Muscle of leg (tissue), 16 donors: ENCODE measurements at places on chromosomes 7 and 10. TPM values are rescaled to one million over a fixed set of nuclear protein-coding genes. Genes with fewer than 3 reads are reported as not detected.
A peak's percentile ranks its signal among the peaks of the same experiment; 100 is the strongest.

DNA sequence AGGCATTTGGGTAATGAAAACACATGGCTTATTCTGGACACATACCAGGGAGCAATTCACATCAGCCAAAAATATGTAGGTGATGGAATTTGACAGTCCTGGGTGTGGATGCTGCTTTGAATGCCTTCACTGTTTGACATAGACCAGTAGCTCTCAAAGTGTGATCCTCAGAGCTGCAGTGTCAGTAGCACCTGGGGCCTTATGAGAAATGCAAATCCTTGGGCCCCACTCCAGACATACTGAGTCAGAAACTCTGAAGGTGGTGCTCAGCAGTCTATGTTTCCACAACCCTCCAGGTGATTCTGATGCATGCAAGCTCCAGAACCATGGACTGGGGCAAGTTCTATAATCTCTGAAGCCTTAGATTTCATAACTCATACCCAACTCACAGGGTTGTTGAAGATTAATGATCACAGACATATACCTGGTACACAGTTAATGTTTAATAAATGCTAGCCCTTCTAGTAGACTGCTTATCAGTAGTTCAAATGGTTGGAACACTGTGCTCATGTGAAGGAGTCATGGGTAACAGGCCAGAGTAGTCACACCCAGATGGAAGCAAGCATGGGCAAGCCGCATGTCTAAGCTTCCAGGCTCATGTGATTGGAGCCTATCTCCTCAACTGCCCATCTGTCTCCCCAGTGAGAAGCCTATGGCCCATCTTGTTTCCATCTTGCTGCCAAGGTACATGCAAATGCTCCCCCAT is 715.7 kb downstream of the GRID1 start:
- DNase-seq = no peak

GRCh38 chr7:155858521-155859061 is 46.3 kb upstream of the SHH start:
- DNase-seq = no peak

DNA sequence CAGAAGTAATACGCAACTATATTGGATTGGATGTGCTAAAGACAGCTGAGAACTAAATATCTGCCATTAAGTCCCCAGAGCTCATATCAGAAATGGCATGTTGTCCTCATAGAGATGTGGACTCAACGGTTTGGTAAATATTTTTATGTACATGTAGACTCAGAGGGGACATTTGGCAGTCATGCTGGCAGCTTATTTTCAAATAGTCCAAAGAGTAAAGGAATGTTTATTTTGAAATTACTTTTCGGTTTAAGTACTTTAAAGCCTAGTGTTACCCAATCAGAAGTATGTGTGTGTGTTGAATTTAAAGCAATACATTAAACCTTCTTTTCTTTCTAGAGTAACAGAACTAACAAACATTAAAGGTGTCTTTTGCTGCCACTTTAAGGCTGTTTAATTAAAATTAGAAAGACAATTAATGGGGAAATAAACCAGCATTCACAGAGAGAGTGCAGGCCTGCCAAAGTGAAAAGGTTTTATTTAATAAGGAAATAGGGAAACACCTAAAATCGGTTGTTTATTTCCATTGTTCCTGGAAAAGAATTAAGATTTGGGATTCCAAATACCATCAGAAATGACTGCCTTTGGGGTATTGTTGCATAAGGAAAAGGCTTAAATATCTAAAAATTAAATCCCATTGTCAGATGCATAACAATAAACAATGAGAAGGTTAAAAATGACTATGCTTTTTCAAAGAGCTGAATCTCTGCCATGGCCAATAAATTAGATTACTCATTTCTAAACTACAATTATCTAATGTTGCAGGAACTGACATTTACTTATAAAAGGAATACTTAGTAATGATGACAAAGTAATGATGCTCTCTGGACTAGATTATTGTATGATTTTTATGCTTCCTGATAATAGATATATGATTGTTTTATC is 113.4 kb upstream of the AHR start:
- DNase-seq = peak; percentile 17

BMPER gene
- total RNA-seq = 6.7 TPM

DNA sequence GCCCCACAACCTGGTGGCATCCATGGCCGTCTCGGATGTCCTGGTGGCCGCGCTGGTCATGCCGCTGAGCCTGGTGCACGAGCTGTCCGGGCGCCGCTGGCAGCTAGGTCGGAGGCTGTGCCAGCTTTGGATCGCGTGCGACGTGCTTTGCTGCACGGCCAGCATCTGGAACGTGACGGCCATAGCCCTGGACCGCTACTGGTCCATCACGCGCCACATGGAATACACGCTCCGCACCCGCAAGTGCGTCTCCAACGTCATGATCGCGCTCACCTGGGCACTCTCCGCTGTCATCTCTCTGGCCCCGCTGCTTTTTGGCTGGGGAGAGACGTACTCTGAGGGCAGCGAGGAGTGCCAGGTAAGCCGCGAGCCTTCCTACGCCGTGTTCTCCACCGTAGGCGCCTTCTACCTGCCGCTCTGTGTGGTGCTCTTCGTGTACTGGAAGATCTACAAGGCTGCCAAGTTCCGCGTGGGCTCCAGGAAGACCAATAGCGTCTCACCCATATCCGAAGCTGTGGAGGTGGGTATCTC is 1.1 kb downstream of the HTR5A start:
- no peak for DNase-seq

GRCh38 chr7:6546498-6547251 is 4.6 kb downstream of the GRID2IP start:
- DNase-seq = no peak

- DNase-seq = no peak
Observed at GRCh38 chr10:34523017-34523767, 291.9 kb downstream of the PARD3 start.

SOSTDC1 gene
- 19.8 TPM for total RNA-seq

ITIH5 gene
- total RNA-seq = 34.2 TPM

DNA sequence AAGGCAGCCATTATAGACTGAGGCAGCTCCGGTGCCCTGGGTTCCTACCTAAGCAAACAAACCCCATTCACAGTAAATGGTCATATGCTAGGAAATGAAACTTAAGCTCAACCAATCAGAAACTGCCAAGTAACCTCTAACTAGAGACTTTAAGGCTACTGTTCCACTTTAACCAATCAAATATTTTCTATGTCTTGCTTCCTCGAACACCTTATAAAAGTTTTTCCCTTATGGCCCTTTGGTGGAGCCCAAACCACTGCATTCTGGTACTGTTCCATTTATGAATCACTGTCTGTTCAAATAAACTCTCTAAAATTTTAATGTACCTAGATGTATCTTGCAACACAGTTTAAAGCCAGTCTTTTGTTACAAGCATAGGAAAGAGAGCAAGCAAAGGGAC is 361.1 kb downstream of the HGF start:
- no peak for DNase-seq

VSTM2A gene
- not detected for total RNA-seq

DNA sequence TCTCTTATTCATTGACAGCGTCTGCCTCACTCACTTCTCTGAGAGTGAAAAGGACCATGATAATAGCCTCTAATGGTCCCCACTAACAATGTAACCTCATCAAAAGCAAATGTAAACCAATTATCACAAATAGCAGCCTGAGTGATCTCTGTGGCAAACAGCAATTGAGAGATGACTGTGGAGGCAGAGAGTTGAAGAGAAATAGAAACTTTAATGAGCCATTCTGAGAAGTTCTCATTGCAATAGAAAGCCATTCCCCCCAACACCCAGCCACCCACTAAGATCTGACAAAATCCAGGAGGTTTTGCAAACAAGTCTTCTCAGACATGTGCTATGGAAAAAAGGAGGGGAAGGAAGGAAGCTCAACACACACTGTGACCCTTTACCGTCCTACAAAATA is 44.2 kb upstream of the RNF148 start:
- no peak for DNase-seq

- DNase-seq = no peak
Observed at GRCh38 chr7:1474736-1475135, 15.5 kb upstream of the MICALL2 start.

NPY gene
- total RNA-seq = 13.6 TPM

DNA sequence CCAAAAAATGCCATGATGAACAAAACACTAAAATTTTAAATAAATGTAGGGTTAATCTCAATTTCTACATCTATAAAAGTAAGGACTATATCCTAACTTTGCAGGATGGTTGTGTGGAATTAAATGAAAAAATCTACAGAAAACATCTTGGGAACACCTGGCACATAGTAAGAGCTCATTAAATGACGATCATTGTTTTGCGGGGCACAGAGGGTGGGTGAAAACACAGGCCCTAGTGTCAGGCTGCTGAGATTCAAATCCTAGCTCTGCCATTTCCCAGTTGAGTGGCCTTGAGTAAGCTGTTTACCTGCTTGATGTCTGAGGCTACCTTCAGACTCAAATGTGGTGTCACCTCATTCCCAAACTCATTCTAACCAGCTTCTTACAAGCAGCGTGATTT is 35.6 kb downstream of the BTBD16 start:
- no peak for DNase-seq

DNA sequence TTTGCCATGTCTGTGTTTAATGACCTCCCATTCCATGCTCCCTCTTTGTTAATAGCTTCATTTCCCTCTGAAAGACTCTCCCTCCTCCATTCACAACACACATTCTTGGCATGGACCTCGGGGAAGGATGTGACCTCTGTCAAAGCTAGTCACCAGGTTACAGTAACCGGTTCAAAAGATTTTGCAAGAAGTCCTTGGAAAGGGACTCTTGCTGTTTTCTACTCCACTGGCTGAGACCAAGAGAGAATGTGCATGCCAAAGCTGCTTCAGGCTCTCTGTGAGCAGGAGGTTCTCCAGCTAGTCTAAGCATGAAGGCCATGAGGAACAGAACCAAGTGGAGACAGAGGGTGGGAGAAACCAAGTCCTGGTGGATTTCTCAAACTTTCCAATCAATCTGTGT is 732.6 kb downstream of the CCSER2 start:
- no peak for DNase-seq

- DNase-seq = no peak
Observed at GRCh38 chr7:103857435-103857834, 132.0 kb downstream of the RELN start.

- DNase-seq = peak; percentile 32
Observed at GRCh38 chr10:122648599-122649428, 50.8 kb downstream of the C10orf120 start.

- DNase-seq = peak; percentile 80
Observed at GRCh38 chr7:106166651-106167342, 54.7 kb upstream of the SYPL1 start.

GRCh38 chr10:117936141-117936540 is 110.6 kb downstream of the RAB11FIP2 start:
- peak; percentile 95 for DNase-seq

SLC39A12 gene
- 0.04 TPM for total RNA-seq

DIP2C gene
- total RNA-seq = 15.1 TPM

MINPP1 gene
- 12.1 TPM for total RNA-seq

GRCh38 chr7:157431173-157431950 is 94.6 kb downstream of the DNAJB6 start:
- no peak for DNase-seq

DNA sequence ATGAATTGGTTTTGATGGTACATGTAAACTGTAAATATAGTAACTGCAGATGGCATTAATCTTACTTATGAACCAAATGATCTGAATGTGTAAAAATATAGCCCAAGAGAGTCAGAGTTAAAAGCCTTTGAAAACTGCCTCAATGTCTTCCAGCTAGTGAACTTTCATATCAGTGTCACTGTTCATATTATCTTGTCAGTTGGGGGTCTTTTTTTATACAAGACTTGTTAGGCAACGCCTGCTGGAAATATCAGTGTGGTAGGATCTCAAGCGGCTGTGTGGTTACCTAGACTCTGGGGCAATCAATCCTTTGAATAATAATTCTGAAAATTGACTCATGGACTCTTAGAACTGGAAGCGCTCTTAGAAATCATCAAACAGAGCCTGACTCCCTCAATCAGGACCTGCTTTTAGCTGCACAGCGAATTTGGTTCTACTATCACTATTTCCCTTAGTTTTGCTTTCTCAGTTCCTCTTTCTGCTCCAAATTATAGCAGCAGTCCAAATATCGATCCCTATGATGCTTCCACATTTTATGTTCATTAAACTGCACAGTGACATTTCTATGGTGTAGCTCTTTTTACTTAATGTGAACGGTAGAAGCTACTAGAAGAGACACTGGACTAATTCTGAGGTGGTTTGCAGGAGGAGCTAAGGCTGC is 100.1 kb upstream of the COL1A2 start:
- no peak for DNase-seq

DNA sequence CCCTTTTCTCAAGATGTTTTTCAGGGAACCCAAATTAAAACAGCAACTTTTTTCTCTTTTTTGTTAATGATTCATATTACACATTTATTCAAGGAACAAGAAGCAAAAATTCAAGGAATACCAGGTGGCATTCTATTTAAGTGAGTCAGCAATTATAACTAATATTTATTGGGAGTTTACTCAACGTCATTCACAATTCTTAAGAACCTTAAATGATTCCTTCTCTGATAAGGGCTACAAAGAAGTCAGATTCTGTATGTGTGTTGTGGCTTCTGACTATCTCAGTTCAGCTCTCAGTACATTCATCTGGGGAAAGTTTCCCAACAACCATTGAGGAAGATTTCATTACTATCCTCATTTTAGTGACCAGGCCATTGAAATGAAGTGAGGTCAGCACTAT is 470.7 kb upstream of the AKR1E2 start:
- no peak for DNase-seq
